Neuronal stem cell (in vitro differentiated cells): ENCODE measurements at places on chromosomes 1 and 21.

DNA sequence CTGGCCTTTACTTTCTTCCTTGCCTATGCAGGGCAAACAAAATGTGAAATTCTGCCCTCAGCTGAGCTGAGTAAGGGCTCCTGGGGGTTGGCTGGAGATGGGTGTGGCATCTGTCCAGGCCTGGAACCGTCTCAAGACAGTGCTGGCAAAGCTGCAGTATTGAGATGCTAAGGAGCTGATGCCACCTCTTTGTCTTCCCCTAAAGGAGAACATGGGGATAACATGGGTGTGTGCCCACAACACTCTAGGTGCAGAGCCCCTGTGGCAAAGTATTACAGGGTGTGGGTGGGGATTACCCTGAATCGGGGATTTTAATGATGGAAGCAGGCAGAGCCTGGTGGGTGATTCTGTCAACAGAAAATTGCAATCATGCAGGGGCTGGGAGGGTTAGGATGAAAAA lies 2.5 kb upstream of the ST3GAL3 start:
- no peak for DNase-seq

- DNase-seq: no peak
Observed at GRCh38 chr1:89285745-89286380, 13.2 kb upstream of the GBP5 start.

- DNase-seq: no peak
Observed at GRCh38 chr1:211261229-211261628, 2.1 kb downstream of the RCOR3 start.

DNA sequence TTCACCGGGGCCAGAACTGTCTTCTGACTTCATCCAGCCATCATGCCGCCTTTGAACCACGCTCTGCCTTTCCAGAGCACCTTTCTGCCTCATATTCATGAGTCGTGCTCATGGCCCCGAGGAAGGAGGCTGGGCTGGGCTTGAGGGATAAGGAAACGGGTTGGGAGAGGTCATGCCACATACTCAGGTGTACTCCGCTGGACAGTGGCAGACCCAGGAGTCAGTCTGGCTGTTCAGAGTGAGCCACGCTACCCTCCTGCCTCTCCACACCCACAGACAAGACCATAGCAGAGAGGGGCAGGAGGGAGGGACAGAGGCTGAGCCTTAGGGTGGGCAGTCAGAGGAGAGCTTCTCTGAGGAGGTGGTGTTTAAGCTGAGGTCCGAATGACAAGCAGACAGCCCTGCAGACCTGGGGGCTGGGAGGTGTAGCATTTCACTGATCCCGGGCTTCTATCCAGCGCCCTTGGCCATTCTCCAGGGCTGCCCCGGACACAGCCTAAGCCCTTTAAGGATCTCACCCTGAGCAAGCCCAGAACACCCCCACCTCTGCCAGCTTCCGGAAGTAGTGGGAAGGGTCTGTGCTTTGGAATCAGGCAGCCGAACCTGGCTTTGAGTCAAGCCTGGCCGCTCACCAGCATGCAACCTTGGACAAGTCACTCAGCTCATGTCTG lies 102.3 kb downstream of the LACTBL1 start:
- DNase-seq: no peak

- no peak for DNase-seq
Observed at GRCh38 chr1:44315521-44315920, 39.5 kb downstream of the ERI3 start.

DNA sequence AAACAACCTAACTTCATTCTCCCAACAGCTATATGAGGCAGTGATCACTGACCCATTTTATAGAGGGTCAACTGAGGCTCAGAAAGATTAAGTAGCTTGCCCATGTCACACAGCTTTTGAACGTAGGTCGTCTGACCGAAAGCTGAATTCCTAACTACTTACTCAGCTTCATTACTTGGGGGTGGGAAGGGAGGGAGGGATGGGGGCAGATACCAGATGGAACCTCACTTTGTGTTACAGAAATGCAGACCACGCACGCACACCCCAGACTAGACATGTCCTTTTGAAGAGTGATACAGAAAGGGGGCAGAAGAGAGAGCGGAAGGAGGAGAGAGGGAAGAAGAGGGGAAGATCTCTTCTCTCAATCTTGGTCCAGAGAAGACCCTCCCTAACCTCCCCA lies 2.3 kb downstream of the ADGRB2 start:
- DNase-seq: no peak

GRCh38 chr1:14804626-14805025 lies 206.1 kb downstream of the KAZN start:
- no peak for DNase-seq

GRCh38 chr1:43565600-43566360 lies 35.1 kb downstream of the PTPRF start:
- peak; percentile 68 for DNase-seq

DNA sequence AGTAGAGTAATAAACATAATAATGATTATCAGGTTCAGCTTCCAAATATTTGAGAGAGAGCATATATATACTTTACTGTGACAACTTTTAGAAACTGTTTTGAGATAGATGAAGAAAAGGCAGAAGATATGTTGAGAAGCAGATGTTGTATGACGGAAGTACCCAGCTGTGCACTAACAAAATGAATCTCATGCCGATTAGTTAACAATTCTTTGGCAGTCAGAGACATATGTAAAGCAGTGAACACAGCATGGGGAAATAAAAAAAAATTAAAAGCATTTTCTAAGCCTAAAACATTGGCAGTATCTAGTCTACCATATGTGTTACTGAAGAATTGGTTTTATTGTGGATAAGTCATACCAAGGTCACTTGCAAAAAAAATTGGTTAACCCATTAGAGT lies 51.8 kb downstream of the MAGI3 start:
- DNase-seq: no peak

- DNase-seq: no peak
Observed at GRCh38 chr1:171798765-171799164, 17.3 kb downstream of the METTL13 start.

GRCh38 chr1:17569200-17570139 lies 30.0 kb downstream of the ARHGEF10L start:
- no peak for DNase-seq

GRCh38 chr1:56481140-56481694 lies 98.1 kb downstream of the PLPP3 start:
- no peak for DNase-seq

- no peak for DNase-seq
Observed at GRCh38 chr1:234617131-234617985, 7.4 kb upstream of the IRF2BP2 start.

DNA sequence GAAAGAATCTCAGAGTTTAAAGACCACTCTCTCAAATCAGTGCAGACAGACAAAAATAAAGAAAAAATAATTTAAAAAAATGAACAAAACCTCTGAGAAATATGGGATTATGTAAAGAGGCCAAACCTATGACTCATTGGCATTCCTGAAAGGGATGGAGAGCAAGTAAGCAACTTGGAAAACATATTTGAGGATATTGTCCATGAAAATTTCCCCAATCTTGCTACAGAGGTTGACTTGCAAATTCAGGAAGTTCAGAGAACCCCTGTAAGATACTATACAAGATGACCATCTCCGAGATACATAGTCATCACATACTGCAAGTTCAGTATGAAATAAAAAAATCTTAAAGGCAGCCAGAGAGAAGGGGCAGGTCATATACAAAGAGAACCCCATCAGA lies 43.7 kb upstream of the IVNS1ABP start:
- no peak for DNase-seq

DNA sequence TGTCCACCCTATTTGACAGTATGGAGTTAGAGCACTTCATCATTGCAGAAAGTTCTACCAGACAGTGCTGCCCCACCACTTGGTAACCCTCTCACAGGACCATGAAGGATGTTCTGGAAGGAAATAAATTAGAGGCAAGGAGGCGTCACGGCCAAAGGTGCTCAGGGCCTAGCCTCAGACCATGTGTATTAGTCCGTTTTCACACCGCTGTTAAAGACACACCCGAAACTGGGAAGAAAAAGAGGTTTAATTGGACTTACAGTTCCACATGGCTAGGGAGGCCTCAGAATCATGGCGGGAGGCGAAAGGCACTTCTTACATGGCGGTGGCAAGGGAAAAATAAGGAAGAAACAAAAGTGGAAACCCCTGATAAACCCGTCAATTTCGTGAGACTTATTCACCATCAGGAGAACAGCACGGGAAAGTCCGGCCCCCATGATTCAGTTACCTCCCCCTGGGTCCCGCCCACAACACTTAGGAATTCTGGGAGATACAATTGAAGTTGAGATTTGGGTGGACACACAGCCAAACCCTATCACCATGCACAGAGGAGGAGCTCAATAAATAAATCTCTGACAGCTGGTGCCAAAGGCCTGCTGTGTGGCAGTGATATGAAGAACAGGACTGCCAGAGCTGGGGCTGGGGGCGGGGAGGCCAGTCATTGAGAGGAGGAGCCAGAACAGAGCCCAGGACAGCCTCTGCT lies 75.8 kb downstream of the FHAD1 start:
- no peak for DNase-seq

DNA sequence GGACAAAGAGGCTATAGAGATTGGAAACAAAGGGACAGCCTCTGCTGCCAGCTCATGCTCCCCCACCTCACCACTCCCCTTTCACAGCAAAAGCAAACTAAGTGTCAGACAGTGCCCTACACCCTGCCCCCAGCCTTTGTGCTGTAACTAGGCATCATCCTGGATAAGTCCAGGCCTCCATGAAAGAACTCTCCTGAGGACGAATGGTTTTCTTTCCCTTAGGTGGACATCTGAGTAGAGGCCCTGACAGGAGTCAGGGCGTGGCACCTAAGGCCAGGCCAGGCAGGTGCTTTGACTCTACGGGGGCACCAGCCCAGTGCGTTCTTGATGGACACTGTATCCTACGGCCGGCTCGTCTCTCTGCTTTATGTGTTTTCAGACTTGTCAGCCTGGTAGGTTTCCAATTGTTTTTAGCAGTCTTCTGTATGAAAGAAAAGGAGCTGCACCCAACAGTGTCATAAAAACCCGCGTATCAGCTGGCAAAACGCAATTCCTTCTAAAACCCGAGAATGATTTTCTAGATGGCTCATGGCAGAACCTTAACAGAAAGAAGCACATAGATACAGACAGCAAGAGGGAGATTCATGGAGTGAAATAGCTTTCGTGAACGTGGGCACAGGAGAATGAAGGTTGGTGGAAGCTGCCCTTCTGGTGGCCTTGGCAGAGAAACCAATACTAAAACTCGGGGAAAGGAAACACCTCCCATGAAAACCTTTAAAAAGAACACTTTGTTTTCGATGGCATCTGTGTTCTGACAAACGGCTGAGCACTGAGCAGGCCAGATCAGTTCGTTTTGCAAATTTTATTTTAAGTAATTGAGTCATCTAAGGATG lies 51.7 kb upstream of the AJAP1 start:
- no peak for DNase-seq

- no peak for DNase-seq
Observed at GRCh38 chr1:206551986-206552326, 44.6 kb downstream of the RASSF5 start.

GRCh38 chr1:171965777-171966176 lies 124.5 kb downstream of the DNM3 start:
- DNase-seq: no peak

DNA sequence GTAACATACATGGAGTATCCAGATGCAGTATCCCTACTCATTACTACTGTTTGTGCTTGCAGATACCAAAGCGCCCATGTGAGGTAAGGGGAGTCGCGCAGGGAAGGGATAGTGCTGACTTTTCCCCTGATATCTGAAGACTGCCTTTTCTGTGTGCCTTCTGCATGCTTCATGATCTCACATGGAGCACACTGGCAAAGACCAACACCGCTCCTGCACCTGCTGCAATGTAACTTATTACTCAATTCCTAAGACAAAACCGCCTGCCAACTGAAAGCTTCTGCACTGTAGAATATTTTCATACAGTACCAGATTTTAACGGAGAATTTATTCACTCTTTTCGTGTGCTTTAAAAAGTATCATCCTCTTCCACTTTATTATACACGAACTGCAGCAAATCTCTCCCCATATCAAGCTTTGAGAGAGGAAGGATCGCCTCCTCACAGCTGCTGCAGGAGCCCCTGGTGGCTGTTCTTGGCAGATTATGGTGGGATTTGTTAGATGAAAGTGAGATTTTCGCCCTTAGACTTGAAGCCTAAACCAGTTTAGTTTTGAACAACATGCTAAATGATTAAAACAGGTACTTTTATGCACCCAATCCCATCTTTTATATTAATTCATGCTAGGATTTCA lies 99.1 kb downstream of the PTPN14 start:
- no peak for DNase-seq

GRCh38 chr21:36603221-36603620 lies 95.7 kb upstream of the SIM2 start:
- no peak for DNase-seq

GRCh38 chr1:153291514-153291913 lies 21.2 kb downstream of the PGLYRP3 start:
- no peak for DNase-seq

- no peak for DNase-seq
Observed at GRCh38 chr1:38917772-38918171, 23.9 kb downstream of the RHBDL2 start.

DNA sequence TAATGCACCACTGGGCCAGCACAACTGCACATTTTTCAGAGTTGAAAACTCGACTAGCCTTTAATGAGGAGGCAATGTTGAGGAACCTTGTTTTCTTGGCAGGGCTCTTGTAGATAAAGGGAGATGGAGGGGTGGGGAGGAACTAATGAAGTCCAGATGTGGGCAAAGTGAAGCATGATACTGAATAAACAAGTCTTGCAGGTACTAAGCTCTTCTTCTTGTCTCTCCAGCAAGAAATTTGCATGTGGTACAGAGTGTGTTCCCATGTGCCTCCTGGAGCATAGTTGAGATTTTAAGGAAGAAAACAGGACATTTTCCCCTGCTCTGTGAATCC lies 47.0 kb downstream of the PLPP3 start:
- DNase-seq: no peak

DNA sequence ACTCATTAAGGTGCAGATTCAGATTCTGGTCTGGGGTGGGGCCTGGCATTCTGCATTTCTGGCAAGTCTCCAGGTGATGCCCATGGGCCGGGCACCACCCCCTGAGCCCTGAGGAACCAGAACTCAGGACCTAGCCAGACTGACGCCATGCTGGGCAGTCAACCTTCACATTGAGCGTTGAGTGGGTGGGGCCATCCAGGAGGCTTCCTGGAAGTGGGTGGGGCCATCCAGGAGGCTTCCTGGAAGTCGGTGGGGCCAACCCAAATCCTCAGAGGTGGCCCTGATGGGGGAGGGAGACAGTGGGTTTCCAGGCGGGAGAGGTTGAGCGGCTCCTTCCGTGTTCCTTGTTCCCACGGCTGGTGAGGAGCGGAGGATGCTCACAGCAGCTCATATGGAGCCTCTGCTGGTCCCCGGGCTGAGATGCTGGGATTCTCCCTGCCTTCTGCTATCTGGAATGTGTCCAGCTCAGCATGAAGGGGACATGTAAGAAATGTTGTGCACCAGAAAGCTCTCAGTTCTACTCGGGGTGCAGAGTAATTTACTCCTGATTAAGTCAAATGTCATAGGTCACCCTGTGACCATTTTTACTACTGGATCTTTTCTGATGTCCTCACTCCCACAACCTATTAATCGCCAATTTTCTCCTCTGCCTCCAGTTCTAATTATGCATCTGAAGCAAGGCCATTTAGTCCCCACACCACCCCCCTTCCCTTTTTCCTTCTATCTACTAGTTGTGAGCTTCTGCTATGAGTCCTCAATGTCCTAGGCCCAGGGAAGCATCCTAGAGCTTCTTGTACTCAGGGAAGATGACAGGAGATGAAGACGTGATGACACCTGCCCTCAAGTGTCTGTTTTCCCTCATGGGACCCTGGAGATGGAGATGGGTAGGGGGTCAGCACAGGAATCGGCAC lies 435.4 kb downstream of the PTPRU start:
- no peak for DNase-seq
